ENCODE measurements at places on chromosomes 1 and 21.

DNA sequence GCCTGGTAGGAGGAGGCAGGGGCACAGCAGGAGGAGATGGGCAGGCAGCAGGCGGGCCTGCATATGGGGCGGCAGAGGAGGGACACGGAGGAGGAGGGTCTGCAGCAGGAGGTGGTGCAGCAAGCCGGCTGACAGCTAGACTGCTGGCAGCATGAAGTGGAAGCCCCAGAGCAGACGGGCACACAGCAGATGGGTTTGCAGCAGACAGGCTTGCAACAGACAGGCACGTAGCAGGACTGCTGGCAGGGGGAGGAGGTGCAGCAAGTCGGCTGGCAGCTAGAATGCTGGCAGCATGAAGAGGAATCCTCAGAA is 615 bp downstream of the KRTAP10-5 start:
- no peak for DNase-seq

DNA sequence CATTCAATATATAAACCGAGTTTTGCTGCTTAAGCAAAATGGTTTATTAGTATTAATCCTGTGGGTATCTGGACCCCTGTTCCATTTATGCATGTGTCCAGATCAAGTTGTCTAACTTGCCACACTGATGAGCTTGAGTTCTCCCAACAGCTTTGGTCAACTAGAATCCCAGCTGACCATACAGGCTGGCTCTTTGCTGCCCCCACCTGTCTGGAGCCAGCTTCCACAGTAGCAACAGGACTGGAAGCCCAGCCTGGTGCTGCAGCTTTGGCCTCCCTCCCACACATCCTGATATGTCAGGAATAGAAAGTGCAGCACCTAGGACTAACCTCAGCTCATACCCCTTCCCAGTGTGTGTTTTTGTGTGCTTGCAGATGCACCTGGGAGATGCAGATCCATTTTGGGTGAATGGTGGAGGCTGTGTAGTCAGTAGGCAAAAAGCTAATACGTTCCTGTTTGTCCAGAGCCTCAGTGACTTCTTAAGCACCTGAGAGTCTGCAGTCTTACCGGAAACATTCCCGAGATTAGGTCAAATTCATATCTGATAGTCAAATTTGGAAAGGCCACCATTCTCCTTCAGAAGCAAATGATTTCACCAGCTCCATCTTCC is 40.9 kb upstream of the BEND5 start:
- DNase-seq = peak; percentile 17

- peak; percentile 70 for DNase-seq
These were observed 6.7 kb downstream of the UROD start for GRCh38 chr1:45018599-45019230.

- DNase-seq = no peak
These were observed 185.1 kb downstream of the TM2D1 start for GRCh38 chr1:61539720-61540462.

DNA sequence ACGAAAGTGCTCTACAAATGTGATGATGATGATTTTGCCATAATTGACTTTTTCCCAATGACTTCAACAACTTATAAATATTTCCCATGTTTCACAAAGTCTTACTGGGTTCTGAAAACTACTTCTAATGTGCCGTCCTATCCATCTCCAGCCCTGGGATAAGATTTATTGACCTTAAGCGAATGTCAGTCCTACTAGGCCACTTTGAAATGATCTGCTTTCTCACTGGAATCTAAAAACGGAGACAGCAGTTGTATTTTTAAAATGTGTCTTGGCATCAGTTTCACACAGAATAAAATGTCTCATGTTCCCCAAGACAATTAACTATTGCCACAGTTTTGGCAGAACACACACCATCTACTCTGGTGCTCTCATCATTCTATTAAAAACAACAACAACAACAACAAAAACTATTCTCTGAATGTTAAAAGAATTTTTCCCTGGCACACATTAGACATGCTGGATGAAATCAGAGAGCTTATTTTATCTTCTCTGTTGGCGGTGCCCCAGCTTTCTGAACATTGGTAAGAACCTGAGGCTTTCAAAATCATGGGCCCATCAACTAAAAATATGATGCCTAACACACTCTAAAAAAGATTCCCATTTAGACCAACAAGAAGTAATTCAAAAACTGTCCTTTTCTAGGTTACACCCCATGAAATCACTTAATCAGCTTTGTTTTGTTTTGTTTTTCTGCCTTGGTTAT is 23.1 kb upstream of the DNASE2B start:
- no peak for DNase-seq
